ENCODE measurements at places on chromosomes 3 and 15. TPM values are rescaled to one million over a fixed set of nuclear protein-coding genes. Genes with fewer than 3 reads are reported as not detected.

DUOXA1 gene
- 0.21 TPM for polyA plus RNA-seq

TMC3 gene
- 0.11 TPM for polyA plus RNA-seq

CYP11A1 gene
- polyA plus RNA-seq: 2.2 TPM

MYO5C gene
- polyA plus RNA-seq: 18.9 TPM

CACNA2D3 gene
- polyA plus RNA-seq: 1.6 TPM
